ENCODE measurements at places on chromosomes 16 and 17.

DNA sequence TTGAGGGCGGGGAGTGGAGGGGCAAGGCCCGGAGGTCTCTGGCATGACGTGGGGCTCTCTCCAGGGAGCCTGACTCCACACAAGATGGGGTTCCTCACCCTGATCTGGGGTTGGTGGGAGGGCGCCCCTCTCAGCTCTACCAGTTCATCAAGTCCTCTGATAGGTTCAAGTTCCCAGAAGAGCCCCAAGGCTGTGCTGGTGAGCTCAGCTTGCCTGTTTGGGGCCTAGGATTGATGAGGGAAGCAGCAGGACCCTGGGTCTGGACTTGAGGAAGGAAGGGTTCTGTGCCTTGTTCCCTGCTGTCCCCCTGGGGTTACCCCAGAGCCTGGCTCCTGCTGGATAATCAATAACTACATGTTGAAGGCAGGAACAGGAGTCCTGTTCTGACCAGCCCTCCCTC lies 3.5 kb downstream of the MGAT5B start:
- DNase-seq: no peak

DNA sequence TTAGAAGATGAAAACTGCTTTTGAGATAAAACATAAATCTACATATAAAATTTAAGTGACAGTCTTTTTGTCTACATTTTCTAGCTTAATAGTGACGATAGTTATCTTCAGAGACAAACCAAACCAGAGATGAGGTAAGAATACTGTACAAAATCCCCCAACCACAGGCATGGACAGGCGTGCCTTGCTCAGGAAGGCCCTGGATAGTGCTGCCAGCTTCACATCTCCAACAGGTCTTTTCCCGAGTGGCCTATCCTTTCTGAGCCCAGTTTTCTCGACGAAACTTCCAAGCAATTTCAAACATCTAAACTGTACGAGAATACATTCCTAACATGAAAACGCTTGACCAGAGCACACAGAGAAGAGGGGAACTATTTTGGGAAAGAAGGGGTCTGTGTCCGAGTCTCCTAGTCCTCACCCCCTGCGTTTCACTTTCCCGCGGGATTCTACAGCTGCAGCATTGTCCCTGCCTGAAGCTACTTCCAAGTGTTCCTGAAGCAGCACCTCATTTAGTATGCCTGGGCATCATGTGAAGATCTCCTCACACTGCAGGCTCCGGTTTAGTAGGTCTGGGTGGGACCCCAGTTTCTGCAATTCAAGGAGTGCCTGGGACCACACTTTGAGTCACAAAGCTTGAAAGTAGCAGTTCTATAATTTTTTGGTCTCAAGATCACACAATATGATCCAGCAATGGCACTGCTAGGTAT lies 37.8 kb downstream of the GNA13 start:
- no peak for DNase-seq

DNA sequence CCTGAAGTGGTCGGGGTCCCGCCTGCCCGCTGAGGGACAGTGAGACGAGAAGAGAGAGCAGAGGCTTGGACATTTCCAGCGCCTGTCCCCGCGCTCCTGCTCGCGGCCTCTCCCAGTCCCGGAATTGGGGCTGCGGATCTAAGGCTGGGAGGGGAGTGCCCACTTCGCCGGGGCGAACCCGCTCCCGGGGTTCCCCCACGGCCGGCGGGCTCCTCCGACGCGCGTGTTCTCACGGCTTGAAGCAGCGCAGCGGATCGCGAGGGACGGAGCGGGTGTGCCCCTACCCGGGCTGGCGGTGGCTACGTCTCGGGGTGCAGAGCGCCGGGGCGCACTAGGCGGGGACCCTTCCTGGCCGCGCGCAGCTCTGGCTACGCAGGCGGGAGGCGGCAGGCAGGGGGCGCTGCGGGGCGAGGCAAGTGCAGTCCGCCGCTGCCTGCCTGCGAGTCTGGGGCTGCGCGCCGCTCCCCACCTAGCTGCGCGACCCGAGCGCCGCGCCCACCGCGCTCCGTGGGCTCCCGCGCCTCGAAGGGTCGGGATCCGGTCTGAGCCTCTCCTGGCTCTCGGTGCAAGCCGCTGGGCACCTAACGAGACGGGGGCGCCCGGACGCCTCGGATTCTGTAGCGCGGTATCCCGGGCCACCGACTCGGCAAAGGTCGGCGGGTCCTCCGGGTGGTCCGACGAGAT lies 1.2 kb downstream of the NGFR start:
- DNase-seq: peak; percentile 71

DNA sequence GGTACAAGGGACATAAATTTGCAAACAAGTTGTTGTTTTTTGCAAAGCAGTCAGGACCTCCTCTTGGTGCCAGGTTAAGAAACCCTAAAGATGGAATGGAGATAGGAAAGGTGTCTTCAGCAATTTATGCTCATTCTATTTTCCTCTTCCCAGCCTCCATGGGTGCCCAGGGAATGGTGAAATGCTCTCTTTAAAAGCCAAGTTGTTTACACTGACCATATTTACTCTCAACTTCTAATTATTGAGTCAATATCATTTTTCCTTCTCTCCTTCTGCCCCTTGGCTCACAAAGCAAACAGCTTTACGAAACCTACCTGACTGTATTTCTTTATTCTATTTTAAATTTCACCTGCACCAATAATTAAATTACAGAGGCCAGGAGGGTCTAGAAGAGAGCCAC lies 138.5 kb upstream of the IRX3 start:
- DNase-seq: no peak
